ENCODE measurements at places on chromosomes 5 and 9.
A peak's percentile ranks its signal among the peaks of the same experiment; 100 is the strongest.

- no peak for DNase-seq
Observed at GRCh38 chr9:1236061-1236460, 185.9 kb downstream of the DMRT2 start.

DNA sequence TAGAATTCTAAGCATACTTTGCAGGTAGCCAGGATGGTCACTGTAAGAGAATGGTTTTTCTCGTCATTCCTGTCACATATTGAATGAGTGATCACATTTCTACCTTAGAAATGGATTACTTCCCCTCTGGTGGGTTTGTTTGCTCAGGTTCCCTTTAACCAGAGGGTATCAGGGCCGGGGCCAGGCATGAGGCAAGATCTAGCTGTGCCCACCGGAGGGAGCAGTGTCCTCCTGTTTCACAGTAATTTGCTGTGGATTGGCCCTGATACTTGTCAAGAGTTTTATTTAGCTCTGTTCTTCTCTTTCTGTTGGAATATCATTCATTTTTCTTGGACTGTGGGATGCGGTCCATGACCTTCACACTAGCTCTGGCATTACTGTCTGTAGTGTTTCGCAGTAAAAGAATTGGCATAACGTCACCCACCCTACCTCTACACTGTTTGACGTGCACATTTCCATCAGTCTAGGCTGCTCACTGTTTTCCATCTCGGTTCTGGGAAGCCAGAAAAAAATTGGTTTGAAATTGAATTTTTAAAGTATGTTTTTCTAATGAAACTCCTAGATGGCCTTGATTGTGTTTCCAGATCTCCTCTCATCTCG is 42.4 kb upstream of the ZBED3 start:
- no peak for DNase-seq

DNA sequence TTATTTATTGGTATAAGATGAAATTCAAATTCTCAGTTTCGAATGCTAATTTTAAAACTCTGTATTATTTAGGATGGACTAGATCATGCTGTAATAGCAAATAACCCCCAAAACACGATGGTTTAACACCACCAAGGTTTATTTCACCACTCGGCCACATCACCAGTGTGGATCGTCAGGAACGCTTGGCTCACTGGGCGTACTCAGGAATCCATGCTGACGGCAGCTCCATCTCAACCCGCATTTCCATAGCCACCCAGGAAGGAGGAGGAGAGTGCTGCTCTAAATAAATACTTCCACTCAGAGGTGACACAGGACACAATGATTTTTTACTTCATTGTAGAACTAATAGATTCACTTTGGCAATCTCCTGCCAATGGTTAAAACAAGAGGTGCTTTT is 347.4 kb downstream of the SH3GL2 start:
- no peak for DNase-seq

DNA sequence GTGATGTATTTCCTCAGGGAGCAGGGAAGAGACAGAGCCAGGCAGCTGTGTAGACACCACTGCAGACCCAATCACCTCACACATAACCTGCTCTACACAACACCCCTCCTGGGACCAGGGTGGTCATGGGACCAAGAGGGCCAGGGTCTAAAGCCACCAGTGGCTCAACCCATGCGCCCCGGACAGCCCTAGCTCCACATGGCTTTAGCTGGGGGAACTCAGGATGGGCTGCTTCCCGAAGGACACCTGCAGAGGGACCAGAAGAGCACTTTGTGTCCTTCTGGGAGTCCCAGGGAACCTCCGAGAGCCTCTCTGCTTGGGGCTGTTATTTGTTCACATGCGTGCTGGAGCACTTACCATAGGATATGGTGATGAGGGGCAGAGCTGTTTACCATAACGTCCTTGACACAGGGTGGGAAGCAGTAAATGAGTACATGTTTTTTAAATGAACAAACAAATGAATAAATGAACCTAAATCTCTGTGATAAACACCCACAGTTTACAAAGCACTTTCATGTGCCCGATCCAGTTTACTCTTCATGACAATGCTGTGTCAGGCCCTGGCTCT is 12.3 kb downstream of the SEPTIN8 start:
- no peak for DNase-seq

- peak; percentile 85 for DNase-seq
Observed at GRCh38 chr9:137461663-137462395, 2.7 kb upstream of the NSMF start.

- no peak for DNase-seq
Observed at GRCh38 chr5:174057206-174057605, 11.7 kb downstream of the NSG2 start.

DNA sequence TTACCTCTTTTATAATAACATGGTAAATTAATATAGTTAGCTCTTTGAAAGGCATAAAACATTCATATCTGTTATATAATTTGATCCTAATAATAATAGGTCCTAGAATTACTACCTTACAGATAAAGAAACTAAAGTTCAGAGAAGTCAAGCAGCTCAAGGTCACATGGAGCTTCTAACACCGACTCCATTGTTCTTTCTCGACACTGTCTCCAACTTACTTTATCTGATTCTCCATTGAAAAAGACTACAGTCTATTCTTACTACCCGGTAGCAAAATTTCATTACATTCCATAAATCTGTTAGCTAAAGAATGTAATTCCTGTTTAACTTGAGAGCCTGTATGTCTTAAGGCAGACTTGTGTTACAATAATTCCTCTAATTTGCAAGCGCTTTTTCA is 96.3 kb upstream of the TMEM161B start:
- no peak for DNase-seq

- DNase-seq: no peak
Observed at GRCh38 chr9:81621118-81621517, 68.2 kb downstream of the TLE1 start.

GRCh38 chr5:132019857-132020555 is 8.5 kb upstream of the ACSL6 start:
- peak; percentile 94 for DNase-seq

All from activated CD4-positive, alpha-beta T cell treated with anti-CD3 and anti-CD28 coated beads, Interleukin-2, amount 50 U/mL, for 16 hours (primary cell).